ENCODE measurements at places on chromosomes 4 and X. TPM values are rescaled to one million over a fixed set of nuclear protein-coding genes. Genes with fewer than 3 reads are reported as not detected.

- H3K4me3 ChIP-seq = no peak overlapping the region
- no peak overlapping the region for H3K27ac ChIP-seq
- no peak for DNase-seq
- no peaks in the 10 kb centered on the region for H3K27me3 ChIP-seq
- H3K36me3 ChIP-seq = no peaks in the 10 kb centered on the region
Measured at GRCh38 chr4:159178151-159178546, 75.3 kb downstream of the RAPGEF2 start.

DNA sequence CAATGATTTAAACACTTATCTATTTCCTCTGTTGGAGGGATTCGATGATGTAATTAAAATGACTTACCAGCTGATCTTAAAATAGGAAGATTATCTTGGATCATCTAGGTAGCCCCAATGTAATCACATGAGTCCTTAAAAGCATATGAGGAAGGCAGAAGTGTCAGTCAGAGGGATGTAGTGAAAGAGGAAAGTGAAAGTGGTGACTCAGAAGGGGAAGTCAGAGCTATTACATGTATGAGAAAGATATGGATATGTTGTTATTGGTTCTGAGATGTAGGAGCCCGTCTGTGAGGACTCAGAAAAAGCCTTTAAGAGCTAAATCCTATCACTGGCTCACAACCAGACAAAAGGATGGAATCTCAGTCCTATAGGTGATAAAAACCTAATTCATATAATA, 456.4 kb downstream of the DACH2 start:
- H3K27me3 ChIP-seq = no peaks in the 10 kb centered on the region
- no peak overlapping the region for H3K4me3 ChIP-seq
- H3K36me3 ChIP-seq = no peaks in the 10 kb centered on the region
- no peak for DNase-seq

DNA sequence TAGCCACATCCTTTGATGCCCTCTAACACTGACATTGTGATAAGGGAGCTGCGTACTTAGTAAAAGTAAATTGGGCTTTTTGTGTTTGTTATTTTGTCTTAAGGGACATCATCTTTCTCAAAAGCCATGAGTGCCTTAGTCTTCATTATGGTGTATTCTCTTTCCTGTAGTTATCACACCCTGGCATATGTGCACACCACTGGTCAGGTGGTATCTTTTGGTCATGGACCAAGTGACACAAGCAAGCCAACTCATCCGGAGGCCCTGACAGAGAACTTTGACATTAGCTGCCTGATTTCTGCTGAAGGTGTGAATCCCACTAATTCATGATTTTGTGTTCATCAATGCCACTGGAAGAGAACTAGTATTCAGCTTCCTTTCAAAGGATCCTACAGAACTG, 18.0 kb downstream of the HERC6 start:
- peaks cover 3% of the 10 kb centered on the region for H3K4me1 ChIP-seq
- H3K36me3 ChIP-seq = no peaks in the 10 kb centered on the region
- no peak overlapping the region for H3K4me3 ChIP-seq
- no peaks in the 10 kb centered on the region for H3K27me3 ChIP-seq

Gene TMSB15A
- total RNA-seq = 233 TPM

- H3K36me3 ChIP-seq = peaks cover 8% of the 10 kb centered on the region
- H3K4me1 ChIP-seq = no peaks in the 10 kb centered on the region
- H3K27ac ChIP-seq = no peak overlapping the region
- no peak for DNase-seq
Measured at GRCh38 chrX:65751519-65751918, 84.1 kb downstream of the MSN start.

Gene FBXL5
- total RNA-seq = 74.3 TPM

GRCh38 chr4:7658341-7659204, 223.8 kb upstream of the PSAPL1 start:
- H3K4me1 ChIP-seq = peaks cover 33% of the 10 kb centered on the region
- H3K4me3 ChIP-seq = no peak overlapping the region
- no peak for DNase-seq
- no peak overlapping the region for H3K27ac ChIP-seq
